ENCODE measurements at places on chromosomes 6 and 20.

- no peak for DNase-seq
Observed at GRCh38 chr6:13453771-13454251, 33.6 kb downstream of the GFOD1 start.

- DNase-seq = peak; percentile 8
Observed at GRCh38 chr6:135182071-135183001, 1.2 kb downstream of the MYB start.

- DNase-seq = no peak
Observed at GRCh38 chr6:122778302-122778701, 1.2 kb upstream of the FABP7 start.

GRCh38 chr20:50772420-50773185 is 22.3 kb upstream of the BCAS4 start:
- DNase-seq = no peak

- DNase-seq = no peak
Observed at GRCh38 chr6:54267798-54268197, 40.4 kb upstream of the TINAG start.
